Fibroblast of skin of right biceps (primary cell): ENCODE measurements at places on chromosomes 5 and 9.

GRCh38 chr5:177435847-177436536, 9.5 kb downstream of the GRK6 start:
- DNase-seq: no peak

- DNase-seq: no peak
Measured at GRCh38 chr9:108748776-108749175, 107.0 kb downstream of the ACTL7B start.

DNA sequence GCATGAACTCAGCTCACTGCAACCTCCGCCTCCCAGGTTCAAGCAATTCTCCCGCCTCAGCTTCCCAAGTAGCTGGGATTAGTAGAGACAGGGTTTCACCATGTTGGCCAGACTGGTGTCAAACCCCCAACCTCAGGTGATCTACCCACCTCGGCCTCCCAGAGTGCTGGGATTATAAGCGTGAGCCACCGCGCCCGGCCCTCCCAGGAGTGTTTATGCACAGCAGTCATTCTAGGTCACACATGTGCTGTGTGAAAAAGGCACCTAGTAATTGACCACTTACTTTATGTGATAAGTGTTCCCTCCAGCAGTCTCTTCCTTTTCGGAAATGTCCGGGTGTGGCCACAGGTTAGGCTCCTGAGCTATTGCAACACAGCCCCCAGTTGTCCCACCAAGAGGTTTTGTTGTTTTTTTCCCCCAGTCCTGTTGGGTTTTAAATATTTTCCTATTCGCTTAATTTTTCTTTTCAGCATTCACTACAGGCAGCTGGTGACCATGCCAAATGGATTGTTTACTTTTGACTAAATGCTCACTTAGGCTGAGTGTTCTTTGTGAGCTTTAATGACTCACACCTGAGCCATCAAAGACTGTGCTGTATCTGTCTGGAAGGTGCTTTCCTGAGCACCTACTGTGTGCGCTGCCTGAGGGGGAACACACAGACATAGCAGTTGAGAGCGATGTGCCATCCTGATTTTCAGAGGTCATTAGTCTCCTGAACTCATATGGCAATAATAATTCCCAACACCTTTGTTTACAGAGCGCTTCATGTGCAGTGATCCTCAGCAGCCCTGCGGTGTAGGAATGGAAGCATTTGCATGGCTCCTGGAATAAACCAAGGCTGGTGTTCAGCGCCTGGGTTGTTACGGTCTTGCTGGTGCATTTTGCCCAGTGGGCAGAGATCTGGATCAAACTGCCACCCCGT, 94.3 kb downstream of the MVB12B start:
- DNase-seq: peak; percentile 26

- DNase-seq: peak; percentile 31
Measured at GRCh38 chr9:114287001-114287762, 35.7 kb upstream of the ORM1 start.

DNA sequence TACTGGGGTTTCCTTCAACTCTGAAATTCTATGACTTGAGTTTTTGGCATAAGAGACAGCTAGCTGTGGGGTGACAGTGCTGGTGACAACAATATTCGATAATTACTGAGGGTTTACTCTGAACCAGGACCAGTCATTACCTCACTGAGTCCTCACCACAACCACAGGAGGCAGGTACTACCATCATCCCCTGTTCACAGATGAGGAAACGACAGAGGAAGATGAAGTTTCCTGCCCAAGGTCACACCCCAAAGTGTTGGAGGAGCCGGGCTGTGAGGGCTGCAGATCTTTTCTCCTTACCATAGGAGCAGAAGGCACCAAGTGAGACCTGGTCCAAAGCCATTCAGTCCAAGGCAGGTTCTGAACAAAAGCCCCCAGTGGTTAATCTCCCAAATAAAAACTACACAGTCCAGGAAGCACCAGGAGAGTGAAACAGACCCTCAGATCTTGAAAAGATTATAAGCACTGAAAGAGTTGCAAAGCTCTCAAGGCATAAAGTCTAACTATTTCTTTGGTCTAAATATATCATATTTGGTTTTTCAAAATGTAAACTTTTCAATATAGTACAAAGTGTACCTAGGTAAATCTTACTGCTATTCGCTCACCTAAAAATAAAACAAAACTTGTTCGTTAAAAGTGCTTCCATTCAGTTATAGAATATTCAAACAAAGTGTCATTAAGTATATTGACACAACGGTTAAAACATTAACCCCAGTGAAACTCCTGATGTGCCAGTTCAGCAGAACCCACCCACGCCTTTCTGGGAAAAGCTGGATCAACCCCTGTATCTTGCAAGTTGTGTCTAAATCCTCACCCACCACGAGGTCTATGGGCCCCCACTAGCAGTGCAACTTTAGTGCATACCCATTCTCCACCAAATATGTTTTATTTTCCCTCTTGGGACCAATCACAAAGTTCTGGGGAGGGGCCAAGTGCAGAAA, 82.6 kb upstream of the EQTN start:
- DNase-seq: no peak

GRCh38 chr5:141685591-141685990, 3.6 kb upstream of the ARAP3 start:
- no peak for DNase-seq

DNA sequence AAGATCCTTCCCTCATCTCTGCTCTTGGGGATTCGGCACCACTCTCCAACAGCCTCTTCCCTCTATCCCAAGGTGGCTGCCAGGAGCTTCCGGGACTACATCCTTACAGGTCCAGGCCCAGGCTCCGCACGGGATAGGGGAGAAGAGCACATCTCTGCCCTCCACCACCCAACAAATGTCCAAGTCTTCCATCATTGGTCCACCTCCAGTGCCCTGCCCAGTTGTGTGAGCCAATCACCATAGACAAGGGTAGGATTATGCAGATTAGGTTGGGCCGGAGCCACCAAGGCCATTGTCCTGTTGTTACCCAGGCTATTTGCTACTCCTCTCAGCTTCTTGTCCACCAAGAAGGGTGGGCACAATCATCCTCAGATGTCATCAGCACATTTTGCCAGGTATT, 9.1 kb downstream of the UNC5A start:
- DNase-seq: no peak

GRCh38 chr5:124262470-124262869, 484.0 kb downstream of the ZNF608 start:
- peak; percentile 15 for DNase-seq

- DNase-seq: no peak
Measured at GRCh38 chr5:115510145-115510645, 34.4 kb downstream of the FEM1C start.

GRCh38 chr5:2657151-2657550, 94.3 kb downstream of the IRX2 start:
- DNase-seq: no peak

- DNase-seq: peak; percentile 89
Measured at GRCh38 chr5:24804221-24804681, 159.5 kb upstream of the CDH10 start.

DNA sequence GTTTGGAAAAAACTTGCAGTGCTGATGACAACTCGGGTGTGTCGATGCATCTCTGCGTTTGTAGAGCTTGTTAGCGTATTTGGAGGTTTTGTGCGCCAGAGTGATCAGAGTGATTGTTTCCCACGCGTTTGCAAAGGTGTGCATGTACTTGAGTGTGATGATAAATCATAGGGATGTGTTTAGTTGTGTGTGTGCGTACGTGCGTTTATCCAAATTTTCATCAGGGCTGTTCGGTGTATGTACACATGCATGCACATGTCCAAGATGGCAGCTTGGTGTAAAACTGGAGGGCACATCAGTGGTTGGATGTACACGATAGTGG, 248 bp upstream of the C1QTNF2 start:
- no peak for DNase-seq

- DNase-seq: peak; percentile 23
Measured at GRCh38 chr5:33588654-33589372, 148.0 kb downstream of the TARS1 start.

GRCh38 chr9:87464992-87465378, 32.7 kb upstream of the DAPK1 start:
- no peak for DNase-seq

DNA sequence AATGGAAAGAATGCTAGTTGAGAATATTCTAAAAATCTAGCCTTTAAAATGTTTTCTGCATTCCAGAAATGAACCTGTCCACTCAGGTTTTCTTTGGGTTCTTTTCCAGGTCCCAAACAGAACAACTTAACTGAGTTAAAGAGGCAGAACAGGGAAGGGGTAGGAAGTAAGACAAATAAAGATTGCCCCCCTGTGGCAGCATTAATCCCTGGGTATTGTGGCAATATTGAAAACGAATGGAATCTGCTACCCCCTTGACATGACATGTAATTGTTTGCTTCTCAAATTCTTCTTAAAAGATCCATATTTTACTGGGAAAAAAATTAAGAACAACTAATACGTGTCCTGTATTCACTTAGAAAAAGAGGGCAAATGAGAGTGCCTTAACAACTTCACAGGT, 9.3 kb upstream of the RBM22 start:
- DNase-seq: peak; percentile 8

DNA sequence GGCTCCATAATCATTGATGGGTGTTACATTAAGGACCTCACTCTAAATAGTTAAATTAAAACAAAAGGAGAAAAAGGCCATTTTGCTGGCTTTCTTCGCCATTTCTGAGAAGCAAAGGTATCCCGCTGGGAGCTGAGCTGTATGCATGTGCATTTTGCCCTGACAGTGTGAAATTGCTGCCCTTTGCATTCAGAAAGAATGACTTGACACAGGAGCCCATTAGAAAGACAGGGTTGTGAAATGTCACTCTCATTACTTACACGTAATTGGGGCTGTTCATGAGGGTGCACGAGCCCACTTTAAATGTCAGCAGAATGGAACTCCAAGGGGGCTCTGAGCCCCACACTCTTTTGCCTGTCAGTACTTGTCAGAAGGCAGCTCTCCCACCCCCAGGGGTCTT, 85.0 kb downstream of the SEMA4D start:
- DNase-seq: no peak

GRCh38 chr5:147918899-147919298, 12.6 kb upstream of the C5orf46 start:
- DNase-seq: no peak

DNA sequence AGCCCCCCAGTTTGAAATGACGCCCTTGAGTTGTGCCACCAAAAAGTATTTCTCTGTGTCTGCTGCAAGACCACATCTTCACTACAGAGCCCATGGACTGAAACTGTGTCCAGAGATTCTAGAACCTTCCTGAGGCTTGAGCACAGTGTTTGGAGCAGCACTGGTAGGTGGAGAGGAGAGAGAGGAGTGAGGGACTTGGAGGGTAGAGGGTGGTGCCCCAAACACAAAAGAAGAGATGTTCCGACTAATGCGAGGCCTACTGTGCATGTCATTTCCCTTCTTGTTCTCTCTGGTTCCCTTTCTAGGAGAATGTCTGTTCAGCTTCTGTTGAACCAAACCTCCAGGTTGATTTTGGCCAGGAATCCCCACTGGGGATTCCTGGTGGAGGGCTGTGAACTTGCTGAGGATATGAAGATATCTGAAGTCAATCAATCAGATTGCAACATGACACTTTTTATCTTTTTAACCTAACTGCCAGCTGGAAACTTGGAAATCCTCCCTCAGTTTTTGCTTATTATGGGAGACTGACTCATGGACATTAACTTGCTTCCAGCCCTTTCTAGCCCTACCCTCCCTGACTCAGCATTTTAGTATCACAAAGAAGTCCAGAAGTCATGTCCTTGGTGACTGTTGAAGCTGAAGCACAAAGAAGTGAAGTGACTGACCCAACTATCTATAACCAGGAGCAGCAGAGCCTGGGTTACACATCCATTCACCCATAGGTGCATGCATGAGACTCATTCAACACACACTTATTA, 154.5 kb downstream of the NR3C1 start:
- peak; percentile 89 for DNase-seq

DNA sequence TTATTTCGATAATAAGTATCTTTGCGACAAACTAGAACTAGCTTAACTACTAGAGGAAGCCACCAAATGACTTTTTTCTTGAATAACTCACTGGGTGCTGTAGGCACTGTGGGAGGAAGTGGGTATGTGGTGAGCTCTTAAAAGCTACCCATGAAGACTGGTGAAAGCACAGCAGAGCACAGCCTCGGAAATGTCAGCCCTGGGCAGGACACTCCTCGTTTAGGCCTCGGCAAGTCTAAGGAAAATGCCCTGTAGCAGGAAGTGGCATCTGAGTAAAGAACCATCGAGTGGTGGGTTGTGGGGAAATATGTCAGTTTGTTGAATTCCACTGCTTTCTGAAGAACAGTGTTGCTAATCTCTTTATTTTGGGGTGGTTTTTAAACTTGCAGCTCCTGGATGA, 44.0 kb upstream of the NCS1 start:
- DNase-seq: no peak

- no peak for DNase-seq
Measured at GRCh38 chr5:122201365-122201764, 72.0 kb downstream of the ZNF474 start.

GRCh38 chr9:20022410-20022809, 233.6 kb upstream of the SLC24A2 start:
- DNase-seq: peak; percentile 53

DNA sequence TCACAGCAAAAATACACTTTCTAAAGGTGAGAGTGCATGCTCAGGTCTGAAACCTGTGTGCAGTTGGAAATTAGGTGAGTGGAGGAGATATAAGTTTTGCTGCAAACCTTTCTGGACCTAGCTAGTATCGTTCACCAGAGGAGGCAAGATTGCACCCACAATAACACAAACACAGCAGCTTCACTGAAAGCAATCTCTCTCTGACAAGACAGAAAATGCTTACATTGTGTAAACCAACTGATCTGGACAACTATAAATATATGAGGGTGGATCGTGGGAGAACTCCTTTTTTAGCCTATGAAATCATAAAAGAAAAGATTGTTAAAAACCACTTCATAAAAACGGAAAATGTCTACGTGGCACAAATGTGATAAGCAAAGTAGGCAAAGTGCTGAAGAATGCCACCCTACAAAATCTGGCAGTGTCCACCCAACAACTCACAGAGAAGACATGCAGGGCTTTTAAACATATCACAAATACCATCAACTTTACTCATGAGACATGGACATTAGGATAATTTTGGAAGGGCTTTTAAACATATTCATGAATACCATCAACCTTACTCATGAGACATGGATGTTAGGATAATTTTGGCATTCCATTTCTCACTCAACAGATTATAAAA, 134.3 kb downstream of the CDH18 start:
- peak; percentile 94 for DNase-seq

DNA sequence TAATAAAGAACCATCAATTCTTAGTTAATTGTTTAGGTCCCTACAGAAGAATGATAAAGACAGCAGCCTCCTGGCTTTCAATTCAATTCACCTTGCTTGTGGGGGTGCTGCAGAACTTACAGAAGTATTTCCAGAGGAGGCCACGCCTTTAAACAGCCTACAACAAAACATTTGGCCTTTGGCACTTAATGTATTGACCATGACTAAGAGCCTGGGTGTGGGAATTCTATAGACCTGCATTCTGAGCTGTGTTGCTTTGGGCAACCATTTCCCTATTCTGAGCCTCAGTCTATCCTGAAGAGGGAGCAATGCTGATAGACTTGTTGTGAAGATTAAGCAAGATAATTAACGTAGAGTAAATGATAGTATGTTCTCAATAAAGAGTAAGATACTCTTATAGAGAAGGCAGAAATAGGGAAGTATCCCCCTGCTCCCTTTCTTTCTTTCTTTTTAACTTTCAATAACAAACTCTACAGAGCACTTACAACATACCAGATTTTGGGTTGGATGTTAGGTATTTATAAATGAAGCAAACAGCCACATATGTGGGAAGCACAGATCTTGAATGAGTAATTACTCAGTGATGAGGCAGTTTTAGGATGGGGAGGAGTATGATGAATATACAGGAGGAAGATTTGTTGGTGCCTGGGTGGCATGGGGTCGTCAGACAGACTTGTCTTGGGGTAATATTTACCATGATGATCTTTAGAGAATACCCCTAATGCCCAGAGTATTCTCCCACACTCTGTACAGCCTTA, 28.4 kb downstream of the PAPPA start:
- DNase-seq: peak; percentile 48

- no peak for DNase-seq
Measured at GRCh38 chr9:90579181-90579580, 63.4 kb downstream of the DIRAS2 start.
